ENCODE measurements at places on chromosomes 4 and X.

DNA sequence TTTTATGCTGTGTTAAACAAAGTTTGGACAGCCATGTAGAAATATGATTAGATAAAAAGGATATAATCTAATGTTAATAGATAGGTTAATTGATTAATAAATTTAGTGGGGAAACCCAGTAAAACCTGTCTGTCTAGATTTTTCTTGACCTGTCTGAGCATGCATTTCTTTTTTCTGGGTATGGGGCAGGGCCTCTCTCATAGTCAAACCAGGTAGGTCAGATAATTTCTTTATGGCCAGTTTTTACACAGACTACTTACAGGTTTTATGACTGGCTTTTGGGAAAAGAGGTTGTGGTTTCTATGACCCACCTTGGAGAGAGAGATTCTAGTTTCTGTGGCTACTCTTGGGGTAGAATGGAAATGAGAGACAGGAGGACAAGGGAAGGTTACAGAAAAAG, 135.6 kb upstream of the EPHA5 start:
- DNase-seq, result no peak

DNA sequence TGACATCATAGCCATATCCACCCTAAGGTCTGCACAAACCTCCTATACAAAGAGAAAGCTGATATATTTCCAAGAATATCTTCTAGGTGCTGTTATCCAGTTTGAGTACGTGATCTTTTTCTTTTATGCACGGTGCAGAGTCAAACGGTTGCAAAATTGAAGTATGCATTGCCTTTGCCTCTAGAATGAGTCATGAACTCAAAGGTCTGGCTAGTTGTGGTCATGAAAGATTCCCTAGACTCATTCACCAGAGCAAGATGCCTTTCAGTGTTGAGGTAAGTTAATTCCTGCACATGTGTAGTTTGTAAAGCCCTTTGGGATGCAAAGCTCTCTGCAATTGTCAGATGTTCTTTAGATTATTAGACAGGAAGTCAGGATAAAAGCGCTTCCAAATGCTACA, 704.4 kb downstream of the PCDH19 start:
- DNase-seq, result no peak

GRCh38 chr4:98275145-98275544, 14.0 kb downstream of the RAP1GDS1 start:
- no peak for DNase-seq

DNA sequence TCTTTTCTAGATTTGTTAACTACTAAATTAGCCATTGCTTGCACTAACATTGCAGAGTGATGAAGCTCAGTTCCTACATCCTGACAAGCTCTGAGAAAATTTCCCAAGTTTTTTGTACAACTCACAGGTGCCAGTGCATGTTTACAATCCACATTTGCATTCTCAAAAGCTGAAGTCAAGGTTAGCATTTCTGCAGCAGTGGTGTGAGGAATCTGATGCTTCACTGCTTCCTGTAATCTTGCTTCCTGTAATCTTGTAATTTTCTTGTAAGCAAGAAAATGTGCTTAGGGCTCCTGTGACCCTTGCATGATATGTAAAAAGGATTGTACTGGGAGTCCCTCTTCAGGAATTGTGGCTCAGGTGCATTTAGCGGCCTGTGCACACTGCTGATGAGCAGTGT, 207.4 kb upstream of the CXCL13 start:
- no peak for DNase-seq

DNA sequence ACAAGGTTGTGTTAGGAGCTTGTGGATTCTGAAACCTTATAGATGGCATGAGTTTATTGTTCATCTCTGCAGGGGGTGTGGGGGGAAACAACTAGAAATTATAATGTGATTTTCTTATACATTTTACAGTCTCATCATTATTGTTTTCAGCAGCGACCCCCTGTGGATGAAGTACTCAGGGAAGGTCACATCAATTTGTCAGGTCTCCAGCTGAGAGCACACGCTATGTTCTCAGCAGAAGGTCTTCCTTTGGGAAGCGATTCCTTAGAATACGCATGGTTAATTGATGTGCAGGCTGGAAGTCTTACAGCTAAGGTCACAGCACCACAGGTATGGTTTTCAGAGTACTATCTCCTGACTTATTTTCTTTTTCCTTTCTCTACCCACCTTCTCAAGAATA, 72.2 kb downstream of the BLTP1 start:
- DNase-seq, result no peak

DNA sequence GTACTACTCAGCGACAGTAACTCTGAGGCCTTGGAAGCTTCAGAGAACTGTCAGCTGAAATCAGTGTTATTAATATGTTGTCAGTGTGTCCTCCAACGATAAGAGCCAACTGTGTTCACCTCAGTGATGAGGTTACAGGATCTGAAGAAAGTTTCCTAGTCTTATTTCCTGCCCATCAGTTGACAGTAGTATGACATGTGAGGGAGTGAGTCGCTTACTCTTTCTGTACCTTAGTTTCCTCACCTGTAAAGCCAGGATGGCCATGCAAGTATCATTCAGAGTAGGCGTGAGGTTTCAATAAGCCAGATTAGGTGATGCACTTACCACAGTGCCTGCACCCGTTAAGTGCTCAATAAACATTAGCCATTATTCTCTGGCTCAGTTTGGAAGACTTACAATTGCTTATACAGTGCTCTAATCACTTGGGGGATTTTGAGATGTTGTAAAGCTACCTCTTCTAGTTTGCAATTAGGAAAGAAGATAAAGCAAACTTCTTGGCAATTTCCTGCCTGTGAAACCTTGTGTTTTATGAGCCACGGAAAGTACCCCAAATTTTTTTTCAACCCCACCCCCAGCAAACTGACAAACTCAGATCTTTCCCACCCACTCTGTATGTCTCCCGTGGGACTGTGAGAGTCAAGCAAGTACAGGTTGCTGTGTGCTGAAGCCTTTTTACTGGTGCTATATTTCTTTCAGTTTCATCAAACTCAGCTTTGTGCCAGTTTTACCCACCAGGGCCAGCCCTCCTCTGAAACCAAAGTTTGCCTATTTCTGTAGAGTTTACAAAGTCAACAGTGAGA, 62.2 kb downstream of the ANXA3 start:
- peak; percentile 60 for DNase-seq

DNA sequence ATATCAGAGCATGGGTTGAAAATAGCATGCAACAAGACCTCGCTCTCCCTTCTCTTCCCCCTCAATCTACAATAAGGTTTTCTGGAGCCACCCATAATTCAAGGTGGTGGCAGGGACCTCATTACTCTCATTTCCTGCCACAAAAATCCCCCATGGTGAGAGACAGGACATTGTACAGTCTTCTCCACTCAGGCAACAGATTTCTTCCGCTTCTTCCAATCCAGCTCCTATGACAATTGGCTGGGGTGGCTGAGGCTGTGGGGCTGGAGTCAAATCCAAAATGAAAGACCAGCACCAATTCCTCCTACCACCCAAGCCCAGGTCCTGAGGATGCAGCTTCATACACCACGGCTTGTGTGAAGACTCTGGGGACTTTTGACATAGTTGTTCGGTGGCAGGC, 40.3 kb upstream of the NKRF start:
- DNase-seq, result no peak

- no peak for DNase-seq
These were observed 227.8 kb downstream of the DCLK2 start for GRCh38 chr4:150305995-150306394.

DNA sequence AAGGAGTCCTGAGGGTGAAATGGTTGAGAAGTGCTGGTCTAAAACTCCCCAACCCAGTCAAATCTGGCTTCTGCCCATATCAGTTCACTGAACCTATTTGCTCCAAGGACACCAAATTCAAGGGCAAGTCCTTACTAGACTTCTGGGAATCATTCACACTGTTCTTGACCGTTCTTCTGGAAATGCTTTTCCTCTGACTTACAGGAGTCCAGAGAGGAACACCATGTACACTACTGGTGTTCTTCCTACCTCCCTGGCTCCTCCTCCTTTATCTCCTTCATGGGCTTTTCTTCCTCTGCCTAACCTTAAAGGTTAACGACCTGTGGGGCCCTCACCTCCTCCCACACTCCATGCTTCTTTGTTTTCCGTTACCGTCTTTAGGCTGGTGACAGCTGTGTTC, 281.3 kb downstream of the FRMPD4 start:
- DNase-seq, result no peak

DNA sequence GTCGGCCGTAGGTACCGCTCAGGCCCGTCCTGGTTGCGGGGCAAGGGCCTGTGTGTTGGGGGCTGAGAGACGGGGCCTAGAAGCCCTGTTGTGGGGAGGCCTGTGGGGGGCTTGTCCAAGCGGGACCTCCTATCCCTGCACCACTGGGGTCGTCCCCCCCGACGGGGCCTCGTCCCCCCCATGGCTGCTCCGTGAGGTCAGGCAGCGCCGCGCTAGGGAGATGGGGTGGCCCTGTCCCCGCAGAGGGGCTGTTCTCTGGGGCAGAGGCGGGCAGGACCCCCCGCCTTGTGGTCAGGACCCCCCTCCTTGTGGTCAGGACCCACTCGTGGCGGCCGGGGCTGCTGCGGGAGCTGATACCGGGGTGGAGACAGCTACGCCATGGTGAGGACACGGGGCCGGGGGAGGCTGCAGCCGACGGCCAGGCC, 12.1 kb upstream of the GTPBP6 start:
- no peak for DNase-seq

GRCh38 chrX:9890681-9891091, 76.5 kb upstream of the CLDN34 start:
- DNase-seq, result no peak

DNA sequence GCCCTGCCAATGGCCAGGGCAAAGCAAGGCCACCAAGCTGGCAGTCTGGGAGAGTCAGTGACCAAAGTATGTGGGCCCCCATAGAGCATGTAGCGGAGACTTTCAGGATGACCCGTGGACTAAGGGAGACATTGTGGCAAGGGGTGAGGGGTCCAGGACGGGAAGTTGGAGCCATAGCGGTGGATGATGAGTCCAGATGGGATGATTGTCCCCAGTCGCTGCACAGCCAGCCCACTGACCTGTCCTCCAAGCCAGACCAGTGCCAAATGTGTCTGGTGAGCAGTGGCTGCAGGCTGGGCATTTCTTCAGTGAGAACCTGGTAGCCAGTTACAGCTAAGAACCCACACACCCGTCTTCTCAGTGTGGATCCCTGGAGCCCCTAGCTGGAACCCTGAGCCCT, 34.3 kb downstream of the ZNF185 start:
- no peak for DNase-seq

GRCh38 chr4:37477126-37477525, 209.1 kb downstream of the RELL1 start:
- DNase-seq, result peak; percentile 56

DNA sequence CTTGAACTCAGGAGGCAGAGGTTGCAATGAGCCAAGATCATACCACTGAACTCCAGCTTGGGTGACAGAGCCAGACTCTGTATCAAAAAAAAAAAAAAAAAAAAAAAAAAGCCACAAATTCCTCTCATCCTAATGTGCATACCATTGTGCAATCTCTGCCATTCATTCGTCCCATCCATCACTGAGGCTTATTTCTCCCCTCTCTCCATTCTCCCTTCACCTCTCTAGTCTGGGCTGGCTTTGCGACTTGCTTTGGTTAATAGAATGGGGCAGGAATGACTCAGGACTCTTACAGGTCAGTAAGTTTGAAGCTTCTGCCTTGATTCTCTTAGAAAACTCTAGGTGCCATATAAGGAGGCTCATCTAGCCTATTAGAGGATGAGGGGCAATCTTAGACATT, 60.3 kb upstream of the DDX3X start:
- no peak for DNase-seq

- DNase-seq, result no peak
These were observed 125.9 kb upstream of the KLHL4 start for GRCh38 chrX:87391742-87392141.

DNA sequence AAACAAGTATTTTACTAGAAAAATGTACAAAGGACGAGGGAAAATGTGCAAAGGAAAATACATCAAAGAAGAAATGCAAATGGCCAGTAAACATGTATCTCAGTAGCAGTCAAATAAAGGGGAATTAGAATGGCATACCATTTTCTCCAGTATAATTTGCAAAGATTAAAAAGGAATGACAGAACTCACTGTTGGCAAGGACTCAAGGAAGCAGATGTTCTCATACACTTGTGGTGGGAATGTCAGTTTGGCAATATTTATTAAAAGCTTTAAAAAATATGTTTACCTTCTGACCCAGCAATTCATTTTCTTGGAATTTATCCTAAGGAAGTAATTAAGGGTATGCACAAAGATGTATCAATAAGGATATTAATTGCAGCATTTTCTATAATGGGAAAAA, 7.6 kb downstream of the CLCN5 start:
- no peak for DNase-seq

- no peak for DNase-seq
These were observed 30.5 kb upstream of the PRKX start for GRCh38 chrX:3743801-3744439.

- DNase-seq, result peak; percentile 25
These were observed 207.9 kb upstream of the FAM241A start for GRCh38 chr4:111937368-111937767.

- DNase-seq, result peak; percentile 46
These were observed 30.9 kb downstream of the NIPAL1 start for GRCh38 chr4:48047421-48047844.

DNA sequence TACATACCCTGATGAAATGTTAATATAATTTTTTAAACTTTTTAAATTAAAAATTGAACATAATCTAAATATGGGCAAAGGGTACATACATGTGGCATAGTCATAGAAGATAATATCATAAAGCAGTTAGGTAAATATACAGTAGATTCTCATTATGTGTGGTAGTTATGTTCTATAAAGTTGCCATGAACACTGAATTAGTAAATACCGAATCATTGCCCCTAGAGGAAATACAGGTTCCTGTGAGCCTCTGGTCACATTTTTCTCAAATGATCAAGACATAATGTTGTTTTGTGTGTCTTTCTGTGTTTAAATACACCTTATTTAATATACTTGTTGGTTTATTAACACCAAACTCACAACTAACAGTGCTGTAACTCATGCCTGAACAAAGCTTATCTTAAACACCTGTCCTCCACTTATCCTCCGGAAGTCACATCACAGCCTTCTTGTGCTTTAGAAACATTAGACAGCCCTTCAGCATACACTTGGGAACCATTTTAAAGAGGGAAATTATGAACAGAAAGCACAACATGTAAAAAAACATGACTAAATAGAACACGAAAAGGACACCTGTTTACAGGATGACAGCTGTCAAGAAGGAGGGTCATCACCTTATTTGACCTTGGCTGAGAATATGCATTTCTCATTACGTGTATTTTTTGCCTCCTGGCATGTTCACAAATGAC, 169.4 kb upstream of the NAP1L5 start:
- no peak for DNase-seq

DNA sequence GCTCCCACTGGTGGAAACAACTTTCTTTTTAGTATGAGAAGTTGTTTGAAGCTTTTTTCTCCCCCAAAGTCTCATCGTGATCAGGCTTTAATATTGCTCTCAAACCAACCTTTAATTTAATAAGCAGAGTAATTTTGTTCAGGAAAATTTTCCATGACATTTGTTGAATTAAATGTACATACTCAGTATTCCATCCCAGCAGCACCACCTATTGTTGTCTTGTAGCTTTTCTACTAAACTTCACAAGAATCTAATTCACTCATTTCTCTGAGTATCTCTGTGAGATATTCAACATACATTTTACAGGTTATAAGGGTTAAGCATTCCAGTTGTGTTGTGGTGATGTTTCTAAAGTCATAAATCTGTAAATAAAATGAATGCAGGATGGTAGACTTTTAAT, 218.3 kb upstream of the HAND2 start:
- no peak for DNase-seq

All from inflammatory macrophage treated with lipopolysaccharide for 4 hours (primary cell).